ENCODE measurements at places on chromosomes 11 and 22. TPM values are rescaled to one million over a fixed set of nuclear protein-coding genes. Genes with fewer than 3 reads are reported as not detected.

DNA sequence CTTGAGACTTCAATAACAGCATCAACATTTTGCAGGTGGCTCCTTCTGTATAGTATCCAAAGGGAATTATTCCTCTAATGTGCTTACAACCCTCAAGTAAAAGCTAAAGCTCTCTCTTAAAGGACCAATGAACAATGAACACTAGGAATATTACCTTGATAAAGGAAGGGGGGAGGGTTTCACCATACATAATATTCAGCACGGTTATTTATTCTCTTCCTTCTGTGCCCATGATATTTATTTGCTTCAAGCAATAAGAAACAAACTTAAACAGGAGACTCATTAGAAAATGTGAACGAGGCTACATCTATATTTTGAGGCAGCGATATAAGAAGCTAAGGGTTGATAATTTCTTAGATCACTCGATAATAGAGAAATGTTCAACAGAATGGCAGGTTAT, 21.2 kb downstream of the BLID start:
- DNase-seq, result no peak

GRCh38 chr22:23014250-23014649, 56.1 kb upstream of the GNAZ start:
- DNase-seq, result peak; percentile 43

The DGAT2 gene
- 2.2 TPM for total RNA-seq

The RIC8A gene
- 103 TPM for total RNA-seq

The PSMD13 gene
- 236 TPM for total RNA-seq

The COA4 gene
- 131 TPM for total RNA-seq
